H54 (cell line): ENCODE measurements at places on chromosomes 2 and 18.

DNA sequence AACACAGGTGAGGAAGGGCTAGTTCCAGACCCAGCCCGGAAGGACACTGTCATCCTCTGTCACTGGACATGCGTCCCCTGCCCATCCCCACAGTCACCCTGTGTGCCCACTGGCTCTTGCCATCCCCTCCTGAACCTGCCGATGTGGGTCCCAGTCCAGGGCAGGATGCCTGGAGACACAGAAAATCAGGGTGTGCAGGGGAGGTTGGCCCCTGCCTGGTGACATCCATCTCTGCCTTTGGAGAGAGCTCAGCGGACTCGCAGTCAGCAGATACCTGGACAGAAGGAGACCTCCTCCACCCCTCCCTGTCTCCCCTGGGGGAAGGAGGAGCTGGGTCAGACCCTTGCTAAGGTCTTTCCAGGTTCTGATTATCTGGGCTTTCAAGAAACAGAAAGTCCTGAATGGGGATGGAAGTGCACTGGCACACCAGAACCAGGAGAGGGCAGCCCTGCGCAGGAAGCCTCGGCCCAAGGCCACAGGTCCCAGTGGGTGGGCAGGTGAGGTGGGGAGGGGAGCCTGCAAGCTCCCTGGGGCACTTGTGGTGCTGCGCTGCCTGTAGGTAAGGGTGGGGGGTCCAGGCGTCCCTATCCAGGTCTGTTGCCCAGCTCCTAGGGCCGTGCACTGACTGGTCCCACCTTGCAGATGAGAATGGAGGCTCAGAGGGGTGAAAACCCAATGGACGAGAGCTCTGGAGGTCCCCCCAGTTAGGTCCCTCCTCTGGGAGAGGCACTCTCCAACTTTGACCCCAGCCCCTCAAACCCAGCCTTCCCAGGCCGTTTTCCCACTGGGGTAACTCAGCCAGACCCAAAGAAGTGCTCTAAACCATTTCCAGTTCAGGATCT, 9.7 kb upstream of the OTOS start:
- peak; percentile 73 for DNase-seq

GRCh38 chr2:98749066-98749450, 18.1 kb upstream of the MGAT4A start:
- no peak for DNase-seq

DNA sequence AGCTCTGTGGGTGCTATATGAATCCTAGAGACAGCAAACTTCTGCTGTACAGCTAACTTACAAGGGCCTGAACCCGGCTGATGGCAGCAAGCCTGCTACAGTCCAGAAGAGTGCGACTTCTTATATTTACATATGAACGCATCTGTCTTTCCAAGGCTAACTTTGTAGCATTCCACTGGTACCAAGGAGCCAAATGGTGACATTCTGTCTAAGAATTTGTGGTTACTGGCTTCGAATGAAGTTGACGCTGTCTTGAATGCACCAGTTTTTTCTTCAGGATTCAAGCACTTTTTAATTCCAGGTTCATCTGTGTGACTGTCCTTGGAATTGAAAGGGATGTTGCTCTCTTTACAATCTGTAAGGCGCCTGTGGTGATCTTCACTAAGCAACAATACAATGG, 42.4 kb downstream of the THUMPD2 start:
- DNase-seq: no peak

GRCh38 chr2:174776675-174777074, 12.4 kb upstream of the CHRNA1 start:
- DNase-seq: no peak

GRCh38 chr2:46887028-46887885, 28.3 kb downstream of the MCFD2 start:
- DNase-seq: peak; percentile 31

- no peak for DNase-seq
These were observed 298.9 kb downstream of the EIPR1 start for GRCh38 chr2:3078684-3079083.

DNA sequence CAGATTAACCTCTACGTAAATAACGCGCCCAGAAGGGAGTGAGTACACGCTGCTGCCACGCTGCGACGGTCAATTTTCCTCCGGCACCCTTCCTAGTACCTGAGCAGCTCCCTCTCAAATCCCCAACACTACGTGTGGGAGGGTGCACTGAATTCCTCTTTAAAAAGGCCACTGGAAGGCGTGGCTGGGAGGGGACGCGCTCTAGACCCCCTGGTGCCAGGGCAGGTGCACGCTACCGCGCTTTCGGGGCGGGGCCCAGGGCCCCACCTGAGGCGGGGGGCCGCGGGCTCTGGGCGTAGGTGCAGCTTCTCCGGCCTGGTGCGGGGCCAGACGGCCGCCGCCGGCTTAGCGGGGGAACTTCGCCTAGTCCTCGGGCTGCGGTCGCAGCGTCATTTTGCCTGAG, 668 bp upstream of the ANKRD12 start:
- DNase-seq: no peak
